Activated CD4-positive, alpha-beta T cell treated with anti-CD3 and anti-CD28 coated beads for 1 hour (primary cell): ENCODE measurements at places on chromosomes 16 and 17.

GRCh38 chr16:74474416-74474815, 53.1 kb upstream of the CLEC18B start:
- DNase-seq, result no peak

GRCh38 chr16:14148569-14148968, 77.5 kb downstream of the MRTFB start:
- no peak for DNase-seq

DNA sequence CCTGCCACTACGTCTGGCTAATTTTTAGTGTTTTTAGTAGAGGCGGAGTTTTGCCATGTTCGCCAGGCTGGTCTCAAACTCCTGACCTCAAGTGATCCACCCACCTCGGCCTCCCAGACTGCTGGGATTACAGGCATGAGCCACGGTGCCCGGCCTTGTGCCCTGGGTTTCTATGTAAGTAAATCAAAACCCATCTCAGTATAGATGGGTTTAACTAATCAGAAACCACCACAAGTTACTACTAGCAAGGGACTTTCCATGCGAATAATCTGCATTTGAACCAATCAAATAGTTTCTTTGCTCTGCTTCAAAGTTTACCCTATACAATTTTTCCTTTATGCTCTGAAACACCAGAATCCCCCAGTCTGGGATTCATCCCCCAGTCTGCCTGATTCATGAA, 16.5 kb upstream of the EIF1 start:
- DNase-seq, result no peak

GRCh38 chr17:79242873-79243602, 168.4 kb downstream of the ENGASE start:
- no peak for DNase-seq

GRCh38 chr16:46896314-46896968, 12.3 kb downstream of the GPT2 start:
- no peak for DNase-seq

DNA sequence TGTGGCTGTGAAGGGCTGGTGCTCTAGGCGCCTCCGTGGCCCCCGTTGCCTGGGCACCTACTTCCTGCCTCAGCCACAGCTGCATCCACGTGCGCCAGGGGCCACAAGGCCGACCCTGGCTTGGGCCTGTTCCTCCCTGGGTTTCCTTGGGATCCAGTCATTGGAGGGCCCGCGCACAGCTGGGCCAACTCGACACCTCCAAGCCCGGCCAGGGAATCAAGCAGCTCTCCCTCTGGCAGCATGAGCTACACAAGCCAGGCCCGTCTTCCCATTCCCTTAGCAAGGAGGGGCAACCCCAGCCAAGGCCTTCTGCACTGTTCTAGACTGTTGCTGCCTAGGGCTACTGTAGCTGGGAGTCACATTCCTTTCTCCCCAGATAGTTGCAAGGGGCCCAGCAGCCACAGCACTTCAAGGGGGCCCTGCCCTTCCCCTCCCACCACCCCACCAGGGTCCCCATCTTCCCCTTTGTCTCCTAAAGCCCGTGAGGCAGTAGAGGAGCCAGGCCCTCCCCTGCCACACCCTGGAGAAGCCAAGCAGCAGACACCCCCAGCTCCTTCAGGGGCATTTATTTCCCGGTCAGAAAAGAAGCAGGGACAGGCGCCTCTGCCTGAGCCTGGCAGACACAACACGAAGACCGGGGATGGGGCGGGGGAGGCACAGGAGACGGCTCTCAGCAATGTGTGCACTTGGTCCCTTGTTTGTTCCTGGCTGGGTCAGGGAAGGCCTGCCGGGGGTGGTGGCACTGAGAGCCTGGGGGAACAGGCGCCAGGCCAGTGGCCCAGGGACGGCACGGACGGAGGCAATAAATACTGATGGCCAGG, 3.8 kb downstream of the ARHGDIA start:
- peak; percentile 14 for DNase-seq

DNA sequence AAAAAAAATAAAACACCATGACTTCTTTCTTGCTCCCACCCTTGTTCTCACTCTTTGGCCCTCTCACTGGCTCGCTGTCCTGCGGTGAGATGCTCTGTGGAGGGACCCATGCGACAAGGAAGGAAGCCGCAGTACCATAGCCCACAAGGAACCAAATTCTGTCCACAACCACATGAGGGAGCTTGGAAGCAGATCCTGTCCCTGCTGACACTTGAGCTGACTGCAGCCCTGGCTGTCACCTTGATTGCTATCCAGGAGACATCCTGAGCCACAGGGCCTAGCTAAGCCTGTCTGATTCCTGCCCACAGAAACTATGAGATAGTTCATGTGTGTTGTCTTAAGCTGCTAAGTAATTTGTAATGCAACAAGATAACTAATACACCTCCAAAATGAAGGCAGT, 4.8 kb upstream of the MT2A start:
- DNase-seq, result no peak

DNA sequence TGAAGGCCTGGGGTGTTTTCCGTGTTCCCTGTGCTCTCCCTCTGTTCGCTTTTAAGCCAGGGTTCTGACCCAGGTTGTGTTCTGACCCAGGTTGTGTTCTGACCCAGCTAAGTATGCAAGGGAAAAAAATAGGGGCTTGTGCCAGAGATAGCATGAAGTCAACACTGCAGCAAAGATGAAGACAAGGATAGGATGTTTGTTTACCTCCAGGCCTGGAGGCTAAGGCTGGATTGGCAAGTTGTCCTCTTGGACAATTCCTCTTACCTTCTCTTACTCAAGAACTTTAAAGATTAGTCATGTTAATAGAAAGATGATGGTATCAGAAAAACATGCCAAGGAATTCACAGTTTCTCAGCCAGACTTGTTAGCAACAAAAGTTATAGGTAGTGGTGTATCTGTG, 19.4 kb downstream of the LYRM9 start:
- DNase-seq, result no peak

DNA sequence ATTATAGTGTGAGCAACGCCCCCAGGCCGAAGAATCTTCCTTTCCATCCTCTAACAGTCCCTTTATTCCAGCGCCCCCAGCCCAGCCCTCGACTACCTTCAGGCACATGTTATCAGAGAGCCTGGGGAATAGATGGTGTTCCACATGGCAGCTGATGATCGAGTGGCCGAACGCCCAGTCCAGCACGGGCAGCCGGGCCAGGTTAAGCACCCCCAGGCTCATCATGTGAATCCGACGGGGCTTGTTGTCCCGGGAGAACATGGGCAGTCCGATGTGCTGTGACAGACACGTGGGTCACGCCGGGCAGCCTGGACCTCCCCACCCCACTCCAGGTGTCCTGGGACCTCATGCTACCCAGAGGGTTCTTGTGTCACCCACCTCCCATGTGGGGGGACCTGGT, 6.5 kb upstream of the FDXR start:
- no peak for DNase-seq

DNA sequence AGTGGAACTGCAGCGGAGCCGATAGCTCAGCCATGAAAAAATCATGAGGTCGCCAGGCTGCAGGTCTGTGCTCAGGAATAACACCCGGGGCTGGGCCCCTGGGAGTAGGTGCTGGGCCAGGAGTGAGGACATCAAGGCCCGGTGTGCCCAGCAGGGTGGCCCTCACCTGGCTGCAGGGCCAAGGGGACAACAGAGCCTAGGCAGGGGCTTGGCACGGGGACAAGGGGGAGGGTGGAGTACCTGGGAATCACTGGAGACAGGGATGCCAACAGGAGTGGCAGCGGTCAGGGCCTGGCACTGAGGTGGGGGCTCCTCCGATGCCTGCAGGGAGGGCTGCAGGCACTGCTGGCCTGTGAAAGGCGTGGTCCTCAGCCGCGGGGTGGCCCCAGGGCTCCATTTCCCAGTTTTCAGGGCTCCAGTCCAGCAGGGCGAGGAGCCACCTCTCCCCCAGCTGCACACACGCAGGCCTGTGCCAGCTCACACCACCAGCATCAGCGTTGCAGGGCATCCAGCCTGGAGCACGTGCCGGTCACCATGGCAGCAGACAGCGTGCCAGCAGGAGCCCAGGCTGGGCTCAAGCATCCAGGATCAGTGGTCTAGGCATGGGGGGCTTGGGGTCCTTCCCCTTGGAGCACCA, 4.7 kb upstream of the FSCN2 start:
- no peak for DNase-seq

DNA sequence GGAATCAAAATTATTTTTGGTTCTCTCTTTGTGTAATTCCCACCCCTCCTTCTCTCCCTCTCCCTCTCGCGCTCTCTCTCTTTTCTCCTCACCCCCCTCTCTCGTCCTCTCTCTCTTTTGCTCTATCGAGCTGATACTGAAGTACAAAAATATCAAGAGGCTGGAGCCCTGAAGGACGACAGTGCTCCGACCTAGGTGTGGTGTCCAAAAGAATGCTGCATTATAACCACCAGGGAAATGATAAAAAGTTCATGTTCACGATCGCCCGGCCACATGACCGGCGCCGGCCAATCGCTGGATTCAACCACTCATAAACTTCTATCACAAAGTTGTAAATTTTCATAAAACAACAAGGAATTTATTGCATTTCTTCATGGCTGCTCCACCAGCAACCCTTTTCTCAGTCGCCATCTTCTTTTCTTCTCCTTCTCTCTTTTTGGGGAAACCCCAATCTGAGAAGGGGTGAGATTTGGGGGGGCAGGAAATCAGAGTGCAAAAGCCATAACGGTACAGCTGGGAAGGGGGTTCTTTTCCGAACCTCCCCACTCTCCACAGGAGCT, at the start of gene HOXB6:
Gene HOXB6, minus strand, starts transcription at position 217 of the 560 bp plus-strand sequence. CDS start 6,836 bp downstream, outside the sequence.
- DNase-seq, result no peak

GRCh38 chr16:81778861-81779535, at the start of gene PLCG2:
PLCG2 (plus strand) TSS chr16:81779291; CDS start chr16:81785990, 6,699 bp downstream.
- DNase-seq, result peak; percentile 25

DNA sequence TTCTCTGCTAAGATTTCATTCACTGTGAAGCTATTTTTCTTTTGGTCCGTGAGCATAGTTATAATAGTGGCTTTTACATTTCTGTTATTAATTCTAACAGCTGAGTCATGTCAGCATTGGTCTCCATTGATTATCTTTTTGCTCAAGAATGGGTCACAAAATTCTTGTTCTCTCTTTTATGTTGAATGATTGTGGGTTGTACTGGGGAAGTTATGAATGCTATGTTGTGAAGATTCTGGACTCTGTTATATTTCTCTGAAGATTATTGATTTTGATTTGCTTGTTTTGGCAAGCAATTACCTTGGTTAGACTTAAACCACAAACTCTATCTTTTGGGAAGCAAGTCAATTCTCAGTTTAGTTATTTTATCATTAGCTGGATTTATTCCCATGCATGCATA, 98.8 kb downstream of the IRX5 start:
- no peak for DNase-seq

- DNase-seq, result no peak
Observed at GRCh38 chr16:47779201-47780016, 318.3 kb downstream of the PHKB start.

- DNase-seq, result no peak
Observed at GRCh38 chr16:21159281-21159951, 942 bp downstream of the LDAF1 start.

GRCh38 chr17:76562734-76563148, 22.9 kb downstream of the PRCD start:
- DNase-seq, result no peak

- no peak for DNase-seq
Observed at GRCh38 chr17:9266031-9266680, 244.8 kb downstream of the NTN1 start.
